Motor neuron (in vitro differentiated cells): ENCODE measurements at places on chromosomes 4 and X. TPM values are rescaled to one million over a fixed set of nuclear protein-coding genes. Genes with fewer than 3 reads are reported as not detected.
A peak's percentile ranks its signal among the peaks of the same experiment; 100 is the strongest.

The NLGN3 gene
- total RNA-seq = 0.66 and 0.75 TPM in 2 replicates

- ATAC-seq = no peak
Measured at GRCh38 chrX:151821226-151821625, 86.7 kb downstream of the CNGA2 start.

- peak; percentile 91 for ATAC-seq
Measured at GRCh38 chrX:110167952-110168451, 149.9 kb downstream of the AMMECR1 start.

- ATAC-seq = no peak
Measured at GRCh38 chrX:8783714-8784098, 17.5 kb downstream of the FAM9A start.

DNA sequence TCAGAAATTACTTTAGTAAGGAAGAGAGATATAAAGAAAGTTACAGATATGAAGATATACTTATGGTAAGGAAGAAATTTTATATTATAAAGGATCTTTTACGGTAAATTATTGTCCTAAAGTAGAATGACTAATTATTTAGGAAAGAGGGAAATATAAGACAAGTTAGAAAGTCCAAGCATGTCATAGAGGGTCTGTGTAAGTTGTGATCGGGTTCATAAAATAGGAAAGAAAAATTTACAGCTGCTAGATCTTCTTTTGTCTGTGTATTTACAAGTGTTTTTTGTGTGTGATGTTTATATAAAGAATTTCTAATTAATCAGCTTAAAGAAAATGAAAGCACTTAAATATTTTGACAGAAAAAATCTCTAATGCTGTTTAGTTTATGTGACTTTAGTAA, 1054.9 kb upstream of the DIAPH2 start:
- no peak for ATAC-seq

DNA sequence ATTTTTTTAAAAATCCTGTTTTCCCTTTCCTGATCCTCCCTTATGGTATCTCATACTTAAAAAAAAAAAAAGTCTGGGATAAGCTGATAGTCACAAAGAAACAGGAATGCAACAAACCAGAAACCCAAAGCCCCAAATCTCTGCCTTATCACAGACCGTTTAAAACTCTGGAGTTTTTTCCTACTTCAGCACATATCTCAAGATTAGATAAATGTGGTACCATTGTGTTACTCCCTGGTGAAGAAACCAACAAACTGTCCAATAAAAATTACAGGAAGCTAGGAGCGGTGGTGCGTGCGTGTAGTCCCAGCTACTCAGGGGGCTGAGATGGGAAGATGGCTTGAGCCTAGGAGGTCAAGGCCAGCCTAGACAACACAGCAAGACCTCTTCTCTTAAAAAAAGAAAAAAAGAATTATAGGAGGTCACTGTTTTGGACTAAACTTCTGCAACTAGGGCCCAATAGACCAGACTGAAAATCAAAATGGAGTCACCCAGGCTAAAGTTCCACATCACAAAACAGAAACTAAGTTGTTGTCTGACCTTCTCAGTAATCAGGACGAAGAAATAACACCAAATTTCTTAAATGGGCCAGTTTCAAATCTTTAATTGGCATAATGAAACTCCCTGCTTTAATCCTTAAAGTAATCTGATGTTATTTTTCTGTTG, 51.9 kb downstream of the RBM47 start:
- no peak for ATAC-seq

The STK26 gene
- 3.0 and 3.7 TPM in 2 replicates for total RNA-seq

- no peak for ATAC-seq
Measured at GRCh38 chr4:184420881-184421416, 53.4 kb downstream of the IRF2 start.

- ATAC-seq = no peak
Measured at GRCh38 chr4:18480928-18481327, 459.4 kb upstream of the LCORL start.

DNA sequence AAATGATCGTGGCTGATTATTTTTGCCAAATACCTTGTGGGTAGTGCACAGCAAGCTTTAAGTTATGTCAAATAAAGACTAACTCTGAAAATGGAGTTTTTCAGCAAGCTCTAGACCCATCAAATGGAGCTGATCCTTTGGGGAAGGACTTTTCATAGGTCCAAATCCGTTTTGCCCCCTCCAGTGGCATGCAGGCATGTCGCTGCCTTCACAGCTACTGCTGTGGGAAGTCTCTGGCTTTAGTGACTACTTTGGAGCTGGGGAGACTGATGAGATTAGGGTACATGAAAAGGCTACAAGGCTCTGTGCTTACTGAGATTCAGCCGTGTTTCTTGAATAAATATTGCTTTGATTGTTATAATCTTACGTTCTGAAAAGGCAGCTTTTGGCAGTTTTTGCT, 106.6 kb upstream of the HS3ST1 start:
- peak; percentile 41 for ATAC-seq

DNA sequence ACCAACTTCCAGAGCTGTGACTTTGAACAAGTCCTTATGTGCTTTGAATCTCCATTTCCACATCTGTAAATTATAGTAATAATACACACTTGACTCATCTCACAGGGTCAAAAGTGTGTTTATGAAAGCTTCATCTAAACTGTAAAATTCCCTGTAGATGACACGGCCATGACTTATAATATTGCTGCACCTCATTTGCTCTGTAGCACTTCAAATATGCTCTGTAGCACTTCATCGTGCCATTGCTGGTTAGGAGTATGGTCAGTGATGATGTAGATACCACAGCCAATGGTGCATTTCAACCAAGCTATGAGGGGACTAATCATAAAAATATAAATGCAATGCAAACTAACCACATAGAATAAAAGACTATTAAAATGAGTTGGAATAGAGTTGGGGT, 318.6 kb downstream of the ANK2 start:
- ATAC-seq = no peak

DNA sequence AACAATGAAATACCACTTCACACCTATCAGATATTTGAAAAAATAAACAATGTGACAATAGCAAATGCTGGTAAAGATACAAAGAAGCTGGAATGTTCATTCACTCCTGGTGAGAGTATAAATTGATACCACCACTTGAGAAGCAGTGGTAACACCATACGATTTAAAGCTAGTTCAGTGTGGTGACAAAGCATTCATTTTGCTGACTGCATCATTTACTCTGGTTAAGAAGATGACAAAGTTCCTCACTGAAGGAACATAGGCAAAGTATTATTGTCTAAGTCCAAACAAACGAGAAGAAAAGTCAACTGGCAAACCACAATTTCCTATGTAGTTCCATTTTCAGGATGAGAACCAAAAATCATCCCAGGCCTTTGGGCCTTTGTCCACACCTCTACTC, 102.5 kb downstream of the GEMIN8 start:
- ATAC-seq = no peak

GRCh38 chrX:131477498-131477897, 66.4 kb upstream of the OR13H1 start:
- ATAC-seq = no peak

GRCh38 chrX:65696613-65697012, 29.2 kb downstream of the MSN start:
- ATAC-seq = no peak

DNA sequence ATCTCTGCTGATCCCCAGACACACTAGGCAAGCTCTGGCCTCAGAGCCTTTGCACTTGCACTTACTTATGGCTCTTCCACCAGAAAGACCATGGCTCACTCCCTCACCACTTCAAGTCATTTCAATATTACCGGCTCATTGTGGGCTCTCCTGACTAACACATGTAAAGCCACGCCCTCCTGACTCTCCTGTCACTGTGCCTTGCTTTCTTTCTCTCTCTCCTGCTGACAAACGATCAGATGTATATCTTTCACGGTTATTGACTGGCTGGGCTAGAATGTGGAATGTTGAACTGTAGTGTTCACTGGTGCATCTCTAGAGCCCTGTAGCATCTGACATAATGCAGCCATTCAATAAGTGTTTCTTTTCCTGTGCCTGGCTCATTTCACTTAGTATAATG, 425.1 kb downstream of the RAB28 start:
- ATAC-seq = peak; percentile 68

- ATAC-seq = peak; percentile 61
Measured at GRCh38 chr4:111960241-111960667, 185.0 kb upstream of the FAM241A start.

- no peak for ATAC-seq
Measured at GRCh38 chr4:1499465-1499864, 93.2 kb upstream of the NKX1-1 start.

- no peak for ATAC-seq
Measured at GRCh38 chrX:110316351-110317060, 1.4 kb downstream of the AMMECR1 start.
